GM12864 (cell line): ENCODE measurements at places on chromosomes 16 and 17.

DNA sequence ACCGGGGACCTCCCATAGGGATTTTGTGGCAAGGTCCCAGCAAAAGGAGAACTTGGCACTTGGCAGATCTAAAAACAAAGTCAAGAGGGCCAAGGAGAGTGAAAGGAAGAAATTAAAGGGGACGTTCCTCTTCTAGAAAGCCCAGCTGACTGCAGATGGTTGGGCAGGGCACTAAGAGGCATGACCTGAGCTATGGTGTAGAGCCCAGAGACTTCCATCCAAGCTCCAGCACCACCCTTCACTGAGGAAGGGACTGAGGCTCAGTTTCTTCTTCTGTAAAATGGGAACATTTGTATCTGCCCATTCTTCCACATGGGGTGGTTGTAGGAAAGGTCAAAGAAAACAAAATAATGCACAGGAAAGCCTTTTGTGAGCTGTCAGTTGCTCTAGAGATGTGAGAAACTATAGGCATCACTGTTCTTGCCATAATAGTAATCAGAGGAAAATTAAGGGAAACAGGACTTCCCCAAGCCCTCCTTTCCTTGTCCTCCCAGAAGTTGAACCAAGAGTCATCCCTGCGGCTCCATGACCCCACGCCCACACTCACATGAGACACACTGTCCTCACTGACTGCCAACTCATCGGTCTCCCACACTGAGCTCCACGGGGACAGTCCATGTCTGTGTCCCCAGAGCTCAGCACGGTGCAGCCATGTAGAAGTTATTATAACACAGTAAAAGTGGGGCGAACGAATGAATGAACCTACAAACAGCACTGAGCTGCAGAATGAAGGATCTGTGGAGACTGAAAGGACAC, 10.4 kb downstream of the CD300LF start:
- no peak for DNase-seq

- no peak for DNase-seq
Observed at GRCh38 chr17:58493506-58493905, 5.3 kb upstream of the HSF5 start.

DNA sequence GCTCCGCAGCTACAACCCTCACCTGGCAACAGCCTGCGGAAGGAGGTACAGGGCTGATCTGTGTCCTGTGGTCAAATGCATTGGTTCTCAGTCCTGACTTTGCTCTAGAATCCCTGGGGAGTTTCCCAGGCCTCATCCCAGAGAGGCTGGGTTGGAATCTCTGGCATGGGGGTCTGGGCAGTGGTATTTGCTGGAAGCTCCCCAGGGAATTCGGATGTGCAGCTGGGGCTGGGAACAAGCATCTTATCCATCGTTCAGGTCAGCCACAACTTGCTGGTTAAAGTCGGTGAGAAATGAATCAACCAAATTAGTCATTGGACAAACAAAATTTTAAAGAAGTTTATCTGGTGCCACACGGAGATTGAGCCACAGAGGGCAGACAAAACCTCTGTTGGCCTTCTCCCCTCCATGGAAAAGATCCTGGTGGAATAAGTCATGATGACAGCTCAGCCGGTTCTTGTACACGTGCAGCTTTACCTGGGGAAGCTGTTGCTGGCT, 231.2 kb downstream of the FOXL1 start:
- no peak for DNase-seq

- DNase-seq, result no peak
Observed at GRCh38 chr17:21090902-21091618, 35.7 kb upstream of the DHRS7B start.

DNA sequence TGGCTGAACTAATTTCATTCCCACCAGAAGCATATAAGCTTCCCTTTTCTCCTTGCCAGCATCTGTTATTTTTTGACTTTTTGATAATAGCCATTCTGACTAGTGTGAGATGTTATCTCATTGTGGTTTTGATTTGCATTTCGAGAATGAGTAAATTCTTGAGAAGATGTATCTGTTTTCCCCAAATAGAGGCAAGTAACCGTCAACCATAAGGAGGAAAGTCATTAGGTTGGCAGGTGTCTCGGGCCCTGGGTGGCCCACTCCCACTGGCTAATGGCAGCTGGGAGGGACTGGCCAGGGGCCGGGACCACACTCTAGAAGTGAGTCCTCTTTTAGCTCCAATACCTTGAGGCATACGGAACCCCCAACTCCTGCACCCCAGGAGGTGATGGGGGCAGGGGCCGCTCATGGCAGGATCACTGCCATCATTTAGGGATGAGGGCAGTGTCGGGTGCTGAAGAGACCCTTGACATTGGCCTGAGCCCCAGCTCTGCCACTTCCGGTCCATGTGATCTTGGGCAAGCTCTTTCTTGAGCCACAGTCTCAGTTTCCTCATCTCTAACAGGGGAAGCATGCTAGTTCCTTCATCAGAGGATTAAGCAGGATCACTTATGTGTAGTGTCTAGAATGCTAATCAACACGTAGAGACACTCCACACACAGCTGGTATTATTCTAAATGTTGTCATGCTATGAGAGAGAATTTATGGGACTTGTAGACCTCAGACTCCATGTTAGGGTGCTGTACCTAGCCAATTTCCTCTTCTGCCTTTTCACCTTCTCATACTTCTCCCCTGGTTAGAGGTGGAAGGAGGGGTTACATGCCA, 44.3 kb downstream of the RGS9 start:
- peak; percentile 72 for DNase-seq

GRCh38 chr16:57028086-57028485, 38.7 kb downstream of the NLRC5 start:
- DNase-seq, result no peak

- DNase-seq, result no peak
Observed at GRCh38 chr16:86304868-86305267, 205.5 kb upstream of the FOXF1 start.

DNA sequence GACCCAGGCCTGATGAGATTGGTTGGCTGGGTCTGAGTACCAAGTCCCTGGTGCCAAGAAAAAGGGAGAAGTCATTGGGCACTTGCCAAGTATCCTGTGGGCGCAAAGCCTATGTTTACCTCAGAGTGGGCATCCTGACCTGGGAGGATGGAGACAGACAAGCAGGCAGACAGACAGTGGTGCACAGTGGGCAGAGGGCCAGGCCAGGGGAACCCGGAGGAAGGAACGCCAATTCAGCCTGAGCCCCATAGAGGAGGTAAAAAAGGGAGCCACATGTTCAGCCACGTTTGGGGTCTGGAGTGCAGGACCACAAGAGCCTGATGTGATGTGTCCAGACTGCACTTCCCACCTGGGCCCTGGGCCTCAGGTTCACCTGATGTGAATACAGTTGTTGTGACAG, 5.4 kb downstream of the PHKG2 start:
- no peak for DNase-seq

DNA sequence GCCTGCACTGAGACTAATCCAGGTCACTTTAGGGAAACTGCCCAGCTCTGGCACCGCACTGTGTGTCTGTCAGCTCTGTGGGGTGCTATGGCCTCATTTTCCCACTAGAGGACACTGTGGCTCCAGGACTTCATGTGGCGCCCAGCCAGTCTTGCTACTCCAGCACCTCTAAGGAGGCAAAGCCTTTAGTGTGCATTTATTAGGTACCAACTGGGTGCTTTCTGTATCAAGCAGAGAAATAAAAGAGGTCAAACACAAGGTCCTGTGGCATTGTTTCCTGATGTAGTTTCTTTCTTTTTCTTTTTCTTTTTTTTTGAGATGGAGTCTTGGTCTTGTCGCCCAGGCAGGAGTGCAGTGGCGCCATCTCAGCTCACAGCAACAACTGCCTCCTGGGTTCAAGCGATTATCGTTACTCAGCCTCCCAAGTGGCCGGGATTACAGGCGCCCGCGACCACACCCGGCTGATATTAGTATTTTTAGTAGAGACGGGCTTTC, 12.5 kb upstream of the RHBDL3 start:
- DNase-seq, result peak; percentile 25

DNA sequence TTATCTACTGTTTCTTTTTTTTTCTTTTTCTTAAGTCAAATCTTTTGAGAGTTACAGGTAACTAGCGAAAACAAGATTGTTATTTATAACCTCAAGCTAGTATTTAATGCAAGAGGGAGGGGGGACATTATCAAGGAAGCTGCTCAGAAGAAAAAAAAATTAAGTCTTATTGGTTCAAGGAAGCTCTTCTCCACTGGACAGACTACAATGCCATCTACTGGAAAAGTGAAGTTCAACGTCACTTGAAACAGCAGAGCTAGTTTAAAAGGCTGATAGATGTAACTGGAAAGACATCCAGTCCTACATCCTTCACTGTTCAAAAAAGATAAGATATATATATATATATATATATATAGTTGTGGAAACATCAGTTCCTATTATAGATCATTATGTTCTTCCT, 418.0 kb upstream of the PSMD7 start:
- DNase-seq, result peak; percentile 5

DNA sequence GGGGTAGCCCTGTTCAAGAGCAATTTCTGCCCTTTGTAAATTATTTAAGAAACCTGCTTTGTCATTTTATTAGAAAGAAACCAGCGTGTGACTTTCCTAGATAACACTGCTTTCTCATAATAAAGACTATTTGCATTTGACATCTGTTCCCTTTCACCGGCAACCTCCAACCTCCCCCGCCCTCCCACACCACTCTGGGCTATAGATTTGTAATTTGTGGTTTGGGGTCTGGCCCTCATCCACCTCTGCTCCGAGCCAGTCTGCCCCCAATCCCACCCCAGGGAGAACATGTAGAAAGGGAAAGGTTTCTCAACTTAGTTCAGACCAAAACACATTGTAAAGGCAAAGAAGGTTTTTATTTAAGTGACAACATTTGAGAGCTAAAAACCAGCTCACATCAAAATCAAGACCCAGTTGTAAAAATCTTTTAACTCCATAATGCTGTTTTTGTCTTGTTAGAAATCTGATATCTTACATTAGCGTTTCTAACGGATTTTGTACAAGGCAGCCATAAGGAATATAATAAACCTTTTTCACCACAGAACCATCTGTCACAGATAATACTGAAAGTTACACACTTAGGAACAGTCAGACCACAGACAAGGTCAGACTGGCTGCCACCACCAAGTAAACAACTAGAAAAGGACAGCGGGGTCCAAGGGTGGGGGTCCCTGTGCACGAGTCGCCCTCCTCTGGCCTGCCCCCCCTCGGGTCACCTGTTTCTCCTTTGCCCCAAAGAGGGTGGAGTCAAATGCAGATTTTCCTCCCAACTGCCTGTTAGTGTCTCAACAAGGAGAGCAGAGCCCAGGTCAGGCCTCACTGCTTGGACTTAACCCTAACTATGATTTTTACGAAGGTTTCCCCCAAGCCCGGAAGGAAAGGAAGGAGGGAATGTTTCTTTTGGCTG, 6.9 kb downstream of the PIMREG start:
- no peak for DNase-seq

- DNase-seq, result no peak
Observed at GRCh38 chr16:65869261-65869660, 497.2 kb upstream of the CDH5 start.

DNA sequence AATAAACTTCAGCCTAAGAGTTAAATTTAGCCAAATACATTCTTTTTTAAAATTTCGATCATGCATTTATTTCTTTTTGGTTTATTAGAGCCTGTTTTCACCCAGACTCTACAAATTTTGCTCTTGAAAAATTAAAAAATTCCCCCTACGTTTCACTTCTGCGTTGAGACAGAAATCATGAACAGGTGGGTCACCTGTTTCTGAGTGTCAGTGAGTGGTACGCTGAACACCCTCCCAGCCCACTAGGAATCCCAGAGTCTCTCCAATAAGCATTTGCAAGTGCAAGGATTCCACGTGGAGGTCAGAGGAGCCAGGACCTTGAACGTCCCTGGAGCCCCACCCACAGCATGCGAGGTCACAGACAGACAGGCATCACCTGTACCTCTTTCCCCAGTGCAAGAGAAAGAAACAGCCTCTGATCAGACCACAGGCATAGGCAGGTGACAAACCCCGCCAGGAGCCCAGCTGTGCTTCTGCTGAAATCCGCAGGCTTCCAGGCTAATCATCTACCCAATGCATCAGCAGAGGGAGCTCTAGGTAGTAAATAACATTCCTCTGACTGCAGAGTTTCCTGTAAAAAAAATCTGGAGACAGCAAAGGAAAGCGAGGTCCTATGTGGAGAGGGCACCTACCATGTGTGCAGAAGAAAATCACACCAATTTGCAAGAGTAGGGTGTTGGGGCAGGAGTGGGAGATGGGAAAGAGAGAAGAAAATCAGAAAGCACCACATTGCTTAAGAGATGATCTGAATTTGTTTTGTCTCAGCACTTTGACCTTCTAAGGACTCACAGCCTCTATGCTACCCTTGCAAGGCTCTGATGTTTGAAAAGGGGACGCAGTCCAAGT, 5.9 kb upstream of the XYLT1 start:
- no peak for DNase-seq

DNA sequence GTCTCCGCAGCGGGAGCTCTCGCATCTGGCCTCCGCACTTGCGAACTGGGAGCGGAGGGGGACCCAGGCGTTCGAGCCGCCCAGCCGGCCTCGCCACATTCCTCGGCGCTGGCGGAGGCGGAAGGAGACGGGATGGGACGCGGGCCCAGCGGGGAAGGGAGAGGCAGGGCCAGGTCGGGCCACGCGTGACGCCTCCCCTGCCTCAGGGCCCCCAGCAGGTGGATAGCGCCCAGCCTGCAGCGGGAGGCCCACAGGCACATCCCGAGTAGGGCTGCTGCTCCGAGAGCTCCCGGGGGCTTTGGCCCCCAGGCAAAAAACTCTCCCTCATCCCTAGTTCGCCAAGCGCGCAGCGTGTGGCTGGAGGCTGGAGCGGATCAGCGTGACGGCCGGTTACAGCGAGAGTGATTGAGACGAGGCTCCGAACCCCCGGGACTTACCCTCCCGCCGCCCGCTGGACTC, 800 bp downstream of the PLEKHH3 start:
- DNase-seq, result no peak

DNA sequence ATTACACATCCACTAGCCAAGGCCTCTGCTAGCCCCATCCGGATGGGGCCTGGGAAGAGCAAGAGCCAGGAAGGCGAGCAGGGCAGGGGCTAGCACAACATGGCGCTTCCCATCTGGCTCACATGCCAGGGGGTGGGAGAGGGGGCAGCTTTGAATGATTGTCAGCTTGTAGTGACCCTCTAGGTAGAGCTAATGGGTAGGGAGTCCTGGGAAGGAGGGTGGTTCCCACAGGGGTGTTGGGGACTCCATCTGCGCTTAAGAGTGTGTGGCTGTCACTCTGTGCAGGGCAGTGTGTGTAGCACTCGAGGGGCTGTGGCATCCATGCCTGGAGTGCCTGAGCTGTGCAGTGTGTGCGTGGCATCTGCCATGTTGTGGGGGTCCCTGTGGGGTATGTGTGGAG, 24.5 kb downstream of the ARHGAP23 start:
- no peak for DNase-seq

DNA sequence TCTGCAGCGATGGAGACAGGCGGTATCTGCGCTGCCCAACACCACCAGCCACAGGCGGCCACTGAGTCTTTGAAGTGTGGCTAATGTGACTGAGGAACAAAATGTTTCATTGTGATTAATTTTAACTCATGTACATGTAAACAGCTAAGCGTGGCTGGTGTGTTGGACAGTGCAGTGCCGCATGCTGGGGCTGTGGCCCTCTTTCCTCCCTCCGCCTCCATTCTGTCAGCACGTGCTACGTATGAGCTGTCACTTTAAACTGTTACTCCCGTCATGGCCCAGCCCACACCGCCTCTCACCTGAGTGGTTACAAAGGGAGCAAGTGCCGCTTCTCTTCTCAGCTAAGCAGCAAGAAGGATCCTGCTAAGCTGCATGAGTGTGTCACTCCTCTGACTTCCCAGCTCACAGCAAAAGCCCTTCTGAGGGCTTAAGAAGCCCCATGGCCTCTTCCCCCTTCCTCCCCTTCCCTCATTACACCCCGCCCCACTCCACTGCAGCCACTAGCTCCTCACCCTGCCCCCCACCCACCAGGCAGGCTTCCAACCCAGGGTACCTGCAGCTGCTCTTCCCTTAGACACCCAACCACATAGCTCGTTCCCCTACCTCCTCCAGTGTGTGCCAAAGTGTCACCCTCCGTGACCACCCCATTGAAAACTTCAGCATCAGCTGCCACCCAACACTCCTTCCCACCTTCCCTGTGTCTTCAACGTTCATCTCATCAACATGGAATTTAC, 15.0 kb downstream of the HASPIN start:
- no peak for DNase-seq
